CD4-positive, alpha-beta T cell (primary cell): ENCODE measurements at places on chromosomes 1 and 21.

- DNase-seq, result no peak
These were observed 34.5 kb upstream of the SERBP1 start for GRCh38 chr1:67464746-67465145.

DNA sequence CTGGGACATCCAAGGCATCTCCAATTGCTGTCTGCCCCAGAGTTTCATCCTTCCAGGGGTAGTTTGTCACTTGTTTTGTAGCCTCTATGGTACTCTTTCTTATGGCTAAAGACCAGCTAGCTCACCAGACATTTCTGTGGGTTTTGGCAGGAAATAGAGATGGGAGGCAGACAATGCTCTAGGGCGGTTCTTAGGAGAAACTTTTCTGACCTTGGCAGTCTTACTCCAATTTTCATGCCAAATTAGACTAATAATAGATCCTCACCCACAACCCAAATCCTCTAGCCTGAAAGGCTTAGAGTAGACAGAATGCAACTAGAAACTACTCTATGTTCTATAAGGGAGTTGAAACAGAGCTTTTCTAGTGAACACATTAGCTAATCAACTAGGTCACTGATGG lies 69.8 kb downstream of the LRIG2 start:
- DNase-seq, result no peak

- DNase-seq, result no peak
These were observed 38.0 kb upstream of the SERBP1 start for GRCh38 chr1:67468066-67468718.

DNA sequence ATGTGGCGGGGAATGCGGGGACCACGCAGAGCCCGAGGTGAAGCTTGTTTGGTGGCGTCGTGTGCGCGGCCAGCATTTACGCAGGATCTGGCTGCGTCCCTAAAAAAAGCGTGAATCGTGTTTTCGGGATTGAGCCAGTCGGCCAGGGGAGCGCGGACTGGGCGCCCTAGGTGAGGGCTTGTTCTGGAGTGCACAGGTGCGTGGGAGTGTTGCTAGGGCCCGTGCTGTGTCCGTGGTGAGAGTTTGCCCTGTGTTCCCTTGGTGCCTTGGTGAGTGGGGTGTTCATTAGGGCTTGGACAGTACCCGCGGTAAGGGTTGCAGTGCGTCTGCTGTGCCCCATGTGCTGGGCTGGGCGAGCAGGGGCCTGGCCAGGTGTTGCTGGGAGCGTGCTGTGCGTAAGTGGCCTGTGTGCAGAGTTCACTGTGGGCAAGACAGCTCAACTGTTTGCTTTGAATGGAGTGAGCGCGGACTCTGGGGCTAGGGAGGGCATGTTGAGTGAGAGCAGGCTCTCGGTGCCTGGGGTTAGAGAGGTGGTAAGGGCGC lies 673 bp downstream of the CD46 start:
- DNase-seq, result no peak

DNA sequence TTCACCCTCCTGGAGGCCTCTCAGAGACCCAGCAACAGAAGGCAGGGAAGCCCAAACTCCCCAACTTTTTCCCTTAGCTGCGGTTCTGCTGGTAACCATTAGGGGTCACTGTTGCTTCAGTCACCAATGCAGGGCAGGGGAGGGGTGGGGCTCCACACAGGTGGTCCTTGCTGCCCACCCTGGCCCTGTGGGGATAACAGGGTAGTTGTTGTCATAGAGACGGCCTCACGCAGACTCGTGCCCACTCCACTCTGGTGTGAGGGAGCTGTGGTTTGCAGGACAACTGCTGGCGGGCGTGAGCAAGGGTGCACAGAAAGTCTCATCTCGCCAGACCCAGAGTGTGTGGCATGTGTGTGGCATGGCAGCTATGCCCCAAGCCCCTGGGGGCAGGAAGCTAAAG lies 19.9 kb downstream of the INSRR start:
- peak; percentile 34 for DNase-seq

DNA sequence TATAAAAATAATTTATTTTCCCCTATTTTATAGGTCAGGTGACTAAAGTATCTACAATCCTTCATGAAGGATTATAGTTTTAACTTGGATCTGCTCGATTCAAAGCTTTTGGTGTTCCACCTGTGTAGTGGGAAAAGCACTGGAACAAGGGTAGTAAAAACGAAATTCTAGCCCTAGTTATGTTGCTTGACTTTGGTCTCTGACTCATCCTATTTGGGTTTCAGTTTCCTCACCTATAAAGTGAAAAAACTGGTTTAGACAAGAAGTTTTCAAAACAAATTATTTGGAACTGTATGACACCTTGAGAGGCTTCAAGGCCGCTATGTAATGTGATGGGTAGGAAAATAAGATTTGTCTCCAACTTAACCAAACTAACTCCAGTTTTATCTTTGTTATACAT lies 505.2 kb upstream of the ZRANB2 start:
- no peak for DNase-seq

DNA sequence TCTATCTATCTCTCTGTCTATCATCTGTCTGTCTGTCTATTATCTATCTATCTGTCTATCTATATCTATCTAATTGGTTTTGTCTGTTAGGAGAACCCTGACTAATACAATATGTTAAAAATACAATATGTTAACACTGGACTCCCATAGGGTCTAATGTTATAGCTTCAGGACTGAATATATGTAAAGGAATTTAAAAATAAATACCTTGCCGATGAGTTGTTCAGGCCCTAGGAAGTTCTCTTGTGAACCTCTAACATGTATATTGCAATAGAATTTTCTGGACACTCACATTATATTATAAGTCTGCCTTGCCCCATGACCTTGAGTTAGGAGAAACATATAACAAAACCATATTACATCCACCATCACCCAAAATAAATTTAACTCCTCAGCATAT lies 900.6 kb downstream of the NCAM2 start:
- DNase-seq, result no peak
